Gastrocnemius medialis (tissue), 4 donors: ENCODE measurements at places on chromosomes 5 and 9. TPM values are rescaled to one million over a fixed set of nuclear protein-coding genes. Genes with fewer than 3 reads are reported as not detected.

DNA sequence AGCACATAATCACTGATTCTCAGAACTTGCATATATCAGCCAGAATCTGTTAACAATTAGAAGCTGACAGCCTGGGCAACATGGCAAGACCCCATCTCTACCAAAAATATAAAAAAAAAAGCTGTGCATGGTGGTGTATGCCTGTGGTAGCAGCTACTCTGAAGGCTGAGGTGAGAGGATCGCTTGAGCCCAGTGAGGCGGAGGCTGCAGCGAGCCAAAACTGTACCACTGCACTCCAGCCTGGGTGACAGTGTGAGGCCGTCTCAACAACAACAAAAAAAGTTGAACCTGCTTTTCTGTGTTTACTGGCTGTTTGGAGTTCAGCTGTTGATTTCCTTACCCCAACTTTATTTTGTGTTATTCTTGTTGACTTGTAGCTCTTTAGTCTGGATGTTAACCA lies 66.8 kb downstream of the GOLPH3 start:
- no peak for DNase-seq

DNA sequence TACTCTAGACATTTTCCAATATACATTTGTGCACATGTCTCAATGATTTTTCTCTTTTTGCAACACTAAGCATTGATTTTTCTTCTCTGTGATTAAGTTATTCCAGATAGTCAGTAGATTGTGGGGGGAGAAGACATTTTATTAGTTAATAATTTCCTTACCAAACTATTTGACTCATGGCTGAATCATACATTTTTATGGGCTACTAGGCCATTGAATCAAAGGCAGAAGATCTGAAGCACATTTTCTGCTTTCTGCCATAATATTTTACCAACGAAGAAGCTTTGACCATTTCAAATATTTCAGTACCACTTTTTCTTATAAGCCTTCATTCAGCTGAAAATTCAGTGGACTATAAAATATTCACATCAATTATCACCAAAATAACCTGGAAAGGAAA lies 175.6 kb downstream of the IRX2 start:
- no peak for DNase-seq

- no peak for DNase-seq
Observed at GRCh38 chr9:96441798-96442445, 8.0 kb upstream of the HABP4 start.

GRCh38 chr9:135615666-135616618 lies 23.4 kb downstream of the GLT6D1 start:
- DNase-seq: no peak

GRCh38 chr9:131198041-131198715 lies 72.8 kb downstream of the NUP214 start:
- DNase-seq: peak; percentile 23

GRCh38 chr9:93132946-93133680 lies 938 bp downstream of the NINJ1 start:
- DNase-seq: no peak

DNA sequence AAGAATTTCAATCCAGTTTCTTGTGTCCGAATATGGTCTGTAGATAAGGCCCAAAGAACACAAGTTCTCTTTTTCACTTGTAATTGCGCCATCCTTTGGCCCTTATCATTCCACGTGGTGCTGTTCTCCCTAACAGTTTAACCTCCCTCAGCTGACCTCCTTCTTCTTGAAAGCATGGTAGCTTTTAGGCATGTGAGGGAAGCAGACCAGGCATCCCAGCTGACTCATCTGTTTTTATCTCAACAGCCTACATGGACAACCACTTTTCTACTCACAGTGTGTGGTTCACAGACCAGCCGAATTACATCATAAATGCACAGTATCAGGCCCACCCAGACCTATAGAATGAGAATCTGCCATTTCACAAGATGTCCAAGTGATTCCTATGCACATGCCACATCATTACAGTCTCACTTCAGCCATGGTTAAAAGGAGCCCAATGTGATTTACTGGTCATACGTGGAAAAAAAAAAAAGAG lies 26.9 kb upstream of the PLIN2 start:
- no peak for DNase-seq

DNA sequence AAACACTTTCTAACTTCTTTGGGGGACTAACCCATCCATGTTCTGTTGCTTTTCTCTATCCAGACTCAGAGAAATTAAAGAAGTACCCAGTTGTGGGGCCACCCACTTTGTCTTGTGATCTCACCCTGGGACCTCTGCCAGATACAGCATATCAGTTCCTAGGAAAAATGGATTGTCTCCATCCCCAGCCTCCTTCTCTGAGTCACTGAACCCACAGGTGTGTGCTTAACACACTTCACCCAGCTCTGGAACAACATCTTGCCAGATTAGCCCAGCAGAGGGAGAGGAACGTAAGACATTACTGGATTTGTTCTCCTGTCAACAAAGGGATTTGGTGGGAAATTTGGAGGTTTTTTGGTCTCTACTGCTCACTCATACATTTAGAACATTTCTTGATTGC lies 19.2 kb downstream of the FAM240B start:
- DNase-seq: no peak

DNA sequence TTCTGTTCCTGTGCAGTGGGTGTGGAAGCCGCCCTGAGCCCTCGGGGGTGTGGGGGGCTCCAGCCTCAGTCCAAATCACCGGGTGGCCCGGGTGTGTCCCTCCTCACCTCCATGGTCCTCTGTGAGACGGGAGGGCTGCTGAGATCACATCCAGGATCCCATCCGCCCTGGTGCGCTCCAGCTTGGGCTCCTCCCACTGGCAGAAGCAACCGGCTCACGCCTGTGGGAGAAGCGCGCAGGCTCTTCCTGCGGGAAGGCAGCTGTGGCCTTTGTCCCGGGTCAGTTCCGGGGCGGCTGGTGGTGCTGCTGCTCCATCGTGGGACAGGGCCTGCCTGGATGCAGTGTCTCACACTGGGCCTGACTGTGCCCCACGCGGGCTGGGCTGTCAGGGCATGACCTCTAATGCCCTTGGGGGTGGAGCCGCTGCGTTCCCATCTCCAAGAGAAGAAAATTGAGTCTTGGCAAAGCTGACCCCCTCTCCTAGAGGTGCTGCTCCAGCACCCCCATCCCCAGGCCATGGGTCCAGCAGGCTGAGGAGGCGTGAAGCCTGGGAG lies 18.5 kb downstream of the OLFM1 start:
- no peak for DNase-seq

DNA sequence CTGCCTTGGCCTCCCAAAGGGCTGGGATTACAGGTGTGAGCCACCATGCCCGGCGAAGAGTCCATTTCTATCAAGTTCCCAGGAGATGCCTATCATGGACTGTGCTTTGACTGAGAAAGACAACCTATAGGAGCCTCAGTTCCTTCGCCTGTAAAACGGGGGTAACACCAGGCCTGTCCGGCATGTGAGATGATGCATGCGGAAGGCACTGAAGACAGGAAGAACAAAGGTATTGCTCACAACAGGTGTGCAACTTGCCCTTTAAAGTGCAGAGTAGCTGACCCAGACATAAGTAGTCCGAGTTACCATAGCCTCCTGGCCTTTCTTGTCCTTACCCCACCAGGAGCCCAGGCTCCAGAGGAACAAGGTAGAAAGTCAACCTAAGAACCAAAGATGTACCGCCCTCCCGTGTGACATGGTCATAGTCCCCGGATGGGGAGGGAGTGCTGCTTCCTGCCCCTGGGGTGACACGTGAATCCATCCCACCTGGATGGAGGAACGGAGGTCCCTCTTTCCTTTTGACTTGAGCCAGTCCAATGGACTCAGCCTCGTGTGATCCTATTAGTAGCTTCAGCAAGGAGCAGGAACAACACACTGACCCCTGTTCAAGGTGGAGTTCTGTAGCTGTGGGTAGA lies 60.3 kb downstream of the HSPA4 start:
- no peak for DNase-seq

DNA sequence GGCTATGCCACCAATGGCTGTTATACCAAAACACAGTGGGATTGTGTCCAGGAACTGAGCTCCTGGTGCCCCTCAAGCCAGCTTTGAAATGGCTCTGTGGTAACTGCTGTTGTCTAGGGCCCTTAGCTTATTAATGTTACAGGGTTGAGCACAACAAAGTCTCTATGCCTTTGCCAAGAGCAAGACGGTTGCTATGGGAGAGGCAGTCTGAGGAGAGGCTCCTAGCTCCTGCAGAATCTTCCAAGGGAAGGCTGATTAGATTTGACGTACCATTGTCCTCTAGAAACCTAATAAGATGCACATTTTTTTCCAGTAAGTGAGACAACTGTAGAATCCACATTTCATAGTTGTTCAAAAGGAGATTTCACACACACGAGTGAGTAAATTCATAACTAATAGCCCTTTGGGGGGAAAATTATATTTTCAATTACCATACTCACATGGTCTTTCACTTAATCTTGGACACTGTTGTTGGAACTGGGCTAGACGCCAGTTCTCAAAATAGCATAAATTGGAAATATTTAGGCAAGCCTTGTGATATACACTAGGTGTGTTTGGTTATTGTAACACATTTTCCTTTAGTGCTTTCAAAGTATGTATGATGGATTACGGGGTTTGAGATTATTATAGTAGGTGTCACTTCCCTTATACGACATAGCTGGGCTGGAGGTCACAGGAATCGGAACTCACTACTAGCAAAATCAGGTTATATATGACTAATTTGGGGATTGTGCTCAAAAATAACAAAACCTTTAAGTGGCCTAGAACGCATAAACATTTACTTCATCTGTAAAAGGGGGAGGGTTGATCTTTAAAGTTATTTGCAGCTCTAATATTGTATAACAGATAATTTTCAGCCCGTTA lies 186.3 kb upstream of the EGFLAM start:
- no peak for DNase-seq

DNA sequence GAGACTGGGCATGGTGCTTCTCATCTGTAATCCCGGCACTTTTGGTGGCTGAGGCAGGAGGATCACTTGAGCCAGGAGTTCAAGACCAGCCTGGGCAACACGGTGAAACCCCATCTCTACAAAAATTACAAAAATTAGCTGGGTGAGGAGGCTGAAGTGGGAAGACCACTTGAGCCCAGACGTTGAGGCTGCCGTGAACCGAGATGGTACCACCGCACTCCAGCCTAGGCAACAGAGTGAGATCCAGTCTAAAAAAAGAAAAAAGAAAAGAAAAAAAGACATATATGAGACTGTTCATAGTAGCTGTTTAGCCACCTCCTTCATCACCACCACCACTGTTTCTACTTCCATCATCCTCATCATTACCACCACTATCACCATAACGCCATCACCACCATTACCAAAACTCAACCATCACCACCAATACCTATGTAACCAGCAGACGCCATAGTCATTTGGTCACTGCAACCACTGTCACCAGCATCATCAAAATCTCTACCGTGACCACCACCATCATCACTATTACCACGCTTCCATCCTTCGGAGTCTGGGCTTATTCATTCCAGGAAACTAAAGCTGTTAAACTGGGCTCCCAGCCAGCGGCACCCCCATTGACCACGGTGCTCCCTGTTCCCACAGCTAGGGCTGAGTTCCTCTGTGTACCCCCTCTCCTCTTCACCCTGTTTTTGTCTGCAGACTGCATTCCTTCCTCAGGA lies 8.4 kb upstream of the KIF12 start:
- DNase-seq: no peak

DNA sequence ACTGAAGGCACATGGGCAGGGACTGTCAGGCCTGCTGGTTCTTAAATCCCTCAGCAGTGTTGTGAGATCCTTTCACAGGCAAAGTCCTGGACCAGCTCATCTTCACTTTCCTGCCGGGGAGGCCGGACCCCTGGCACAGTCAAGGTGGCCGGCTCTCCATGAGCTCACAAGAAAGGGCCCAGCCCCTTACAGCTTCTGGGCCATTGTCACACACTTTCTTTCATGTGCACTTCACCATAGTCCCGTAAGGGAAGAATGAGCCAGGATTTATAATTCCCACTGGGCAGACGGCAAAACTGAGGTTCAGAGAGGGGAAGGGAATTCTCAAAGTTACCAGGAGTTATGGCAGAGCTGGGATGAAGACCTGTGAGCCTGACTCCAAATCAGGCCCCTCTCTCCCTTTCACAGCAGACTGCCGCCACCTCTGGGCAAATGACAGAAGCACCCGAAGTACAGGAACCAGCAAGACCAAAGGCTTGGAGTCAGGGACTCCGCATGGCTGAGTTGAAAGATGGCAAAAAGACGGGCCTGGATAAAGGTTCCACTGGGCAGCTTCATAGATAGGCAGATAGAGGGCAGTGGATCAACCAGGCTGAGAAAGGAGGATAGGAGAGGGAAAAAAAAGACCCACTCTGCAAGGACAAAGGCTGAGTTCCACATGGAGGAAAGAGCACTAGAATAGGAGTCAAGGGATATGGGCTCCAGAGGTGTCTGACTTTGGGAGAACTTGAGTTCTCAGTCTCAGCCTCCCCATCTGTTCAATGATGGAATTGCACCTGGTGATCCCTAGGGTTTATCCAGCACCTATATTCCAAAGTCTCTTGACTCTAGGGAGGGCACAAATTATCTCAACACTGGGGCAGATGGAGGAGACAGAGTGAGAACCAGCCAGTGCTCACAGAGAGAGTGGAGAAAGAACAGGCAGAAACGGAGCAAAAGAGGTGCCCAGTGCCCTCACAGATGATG lies 128.7 kb downstream of the PAX5 start:
- no peak for DNase-seq

DNA sequence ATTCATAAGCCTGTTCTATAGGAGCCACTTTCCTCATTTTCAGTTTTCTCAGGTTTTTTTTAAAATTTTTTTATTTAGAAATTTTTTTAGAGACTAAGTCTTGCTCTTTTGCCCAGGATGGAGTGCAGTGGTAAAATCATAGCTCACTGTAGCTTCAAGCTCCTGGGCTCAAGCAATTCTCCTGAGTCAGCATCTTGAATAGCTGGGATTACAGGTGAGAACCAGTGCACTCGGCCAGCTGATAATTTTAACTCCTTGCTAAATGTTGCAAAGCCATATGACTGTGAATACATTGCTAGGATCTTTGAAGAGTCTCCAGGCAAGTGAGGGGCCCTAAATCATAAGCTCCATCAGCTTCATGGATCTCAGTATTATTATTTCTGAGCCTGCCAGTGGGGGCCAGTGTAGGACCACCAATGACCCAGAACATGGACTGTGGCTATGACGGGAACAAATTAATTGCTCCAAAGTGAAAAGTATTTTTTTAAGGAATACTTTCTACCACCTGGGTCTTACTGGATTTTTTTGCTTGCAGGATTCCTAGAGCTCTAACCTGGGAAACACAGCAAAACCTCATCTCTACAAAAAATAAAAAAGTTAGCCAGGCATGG lies 5.7 kb upstream of the GAPVD1 start:
- no peak for DNase-seq

DNA sequence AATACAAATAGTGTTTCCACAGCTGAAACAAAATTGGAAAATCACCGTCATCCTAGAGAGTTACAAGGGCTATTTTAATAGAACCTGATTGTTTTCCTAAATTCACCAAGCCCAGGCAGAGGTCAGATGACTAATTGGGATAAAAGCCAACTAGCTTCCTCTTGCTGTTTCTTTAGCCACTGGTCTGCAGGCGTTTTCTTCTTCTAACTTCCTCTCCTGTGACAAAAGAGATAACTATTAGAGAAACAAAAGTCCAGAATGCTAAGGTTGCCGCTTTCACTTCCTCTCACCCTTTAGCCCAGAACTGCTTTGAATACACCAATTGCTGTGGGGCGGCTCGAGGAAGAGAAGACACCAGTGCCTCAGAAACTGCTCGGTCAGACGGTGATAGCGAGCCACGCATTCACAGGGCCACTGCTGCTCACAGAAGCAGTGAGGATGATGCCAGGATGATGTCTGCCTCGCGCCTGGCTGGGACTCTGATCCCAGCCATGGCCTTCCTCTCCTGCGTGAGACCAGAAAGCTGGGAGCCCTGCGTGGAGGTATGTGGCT lies at the start of gene TLR4:
TSS of gene TLR4 (plus strand) at position 380 of the 552 bp plus-strand sequence. CDS start at position 450, 70 bp downstream.
- DNase-seq: peak; percentile 52

STK32A gene
- total RNA-seq: 1.2 TPM

TMEM171 gene
- 0.97 TPM for total RNA-seq

CKMT2 gene
- total RNA-seq: 550 TPM

LCN10 gene
- 4.7 TPM for total RNA-seq

AHRR gene
- 1.3 TPM for total RNA-seq

MYMK gene
- total RNA-seq: not detected

TAS2R1 gene
- total RNA-seq: not detected

IRX2 gene
- total RNA-seq: not detected
